ENCODE measurements at places on chromosomes 3 and 15.

DNA sequence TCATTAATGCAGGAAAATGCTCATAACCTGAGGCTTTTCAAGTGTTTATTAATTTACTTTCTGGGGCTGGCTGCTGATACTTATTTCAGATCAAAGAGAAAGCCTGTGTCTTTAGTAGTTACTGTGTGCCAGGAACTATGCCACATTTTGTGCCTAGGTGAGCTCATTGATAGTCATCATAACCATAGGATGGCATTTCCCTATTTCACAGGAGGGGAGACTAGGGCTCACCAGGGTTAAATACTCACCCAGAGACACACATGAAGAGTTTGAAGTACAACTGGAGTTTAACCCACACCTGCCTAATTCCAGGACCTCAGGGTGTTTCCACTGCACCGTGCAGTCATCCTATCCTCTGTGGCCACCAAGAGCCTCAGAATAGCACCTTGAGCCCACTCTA, 264.4 kb upstream of the NR2E3 start:
- no peak for DNase-seq

GRCh38 chr3:128453501-128454309, 13.0 kb downstream of the DNAJB8 start:
- no peak for DNase-seq

DNA sequence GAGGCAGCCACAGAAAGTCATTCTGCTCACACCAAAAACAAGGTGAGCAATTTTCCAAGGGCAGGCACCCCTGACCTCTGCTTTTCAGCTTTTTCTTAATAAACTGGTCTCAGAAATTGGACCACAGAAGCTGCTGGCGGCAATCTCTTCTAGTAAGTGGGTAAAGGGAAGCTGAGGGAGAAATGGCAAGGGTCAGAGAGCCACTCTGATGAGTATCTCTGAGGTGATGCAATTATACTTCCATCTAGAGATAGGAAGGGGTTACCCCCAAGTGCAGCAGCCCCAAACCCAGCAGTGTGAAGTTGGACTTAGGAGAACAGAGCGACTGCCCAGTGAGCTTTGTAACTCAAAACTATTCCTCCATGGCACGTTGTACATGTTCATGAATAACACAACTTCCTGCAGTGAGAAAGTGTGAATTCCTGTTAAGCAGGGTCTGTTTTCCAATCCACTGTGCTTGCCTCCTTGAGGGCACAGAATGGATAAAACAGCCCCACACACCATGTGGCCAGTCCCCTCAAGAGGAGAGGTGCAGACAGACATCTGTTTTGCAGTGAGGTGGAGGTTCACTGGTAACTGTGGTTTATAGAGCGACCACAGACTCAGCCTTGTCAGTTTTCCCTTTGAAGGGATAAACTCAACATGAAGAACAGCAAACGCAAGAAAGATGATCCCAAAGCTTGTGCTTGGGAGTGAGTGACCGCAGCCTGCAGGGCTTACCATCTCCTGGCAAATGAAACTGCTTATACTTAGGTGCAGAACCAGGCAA, 683.4 kb upstream of the CFAP20DC start:
- no peak for DNase-seq

DNA sequence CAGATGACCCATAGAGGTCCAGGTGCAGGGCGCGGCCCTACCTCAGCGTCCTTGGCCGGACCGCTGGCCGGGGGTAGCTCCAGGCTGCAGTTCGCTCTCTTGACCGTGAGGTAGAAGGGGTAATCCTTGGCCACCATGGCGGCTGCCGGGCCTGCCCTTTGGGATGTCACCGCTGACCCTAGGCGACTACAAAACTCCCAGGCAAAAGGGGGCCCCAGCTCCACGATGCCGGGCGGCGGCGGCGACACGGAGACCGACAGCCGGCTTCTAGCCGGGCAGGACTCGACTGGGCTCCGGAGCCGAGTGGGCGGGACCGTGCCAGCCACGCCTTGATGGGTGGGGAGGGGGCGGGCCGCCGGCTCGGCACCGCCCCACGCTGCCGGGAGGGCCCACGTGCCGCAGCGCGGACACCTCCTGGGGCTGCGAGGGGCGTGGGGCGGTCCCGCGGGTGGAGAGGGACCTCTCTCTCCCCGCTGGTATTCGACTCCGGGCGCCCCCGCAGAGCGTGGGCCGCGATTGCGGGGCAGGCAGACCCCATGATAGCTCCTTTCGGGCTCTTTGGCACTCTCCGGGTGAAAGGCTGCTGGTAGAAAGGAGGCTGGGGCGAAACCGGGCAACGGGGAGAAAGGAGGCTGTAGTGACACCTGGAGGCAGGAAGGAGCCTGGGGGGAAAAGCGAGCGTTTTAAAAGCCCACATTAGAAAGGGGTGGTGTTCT, at the start of gene ARHGEF3:
ARHGEF3 (minus strand) TSS at position 288 of the 716 bp plus-strand sequence; CDS start at position 137, 151 bp downstream.
- DNase-seq = no peak

DNA sequence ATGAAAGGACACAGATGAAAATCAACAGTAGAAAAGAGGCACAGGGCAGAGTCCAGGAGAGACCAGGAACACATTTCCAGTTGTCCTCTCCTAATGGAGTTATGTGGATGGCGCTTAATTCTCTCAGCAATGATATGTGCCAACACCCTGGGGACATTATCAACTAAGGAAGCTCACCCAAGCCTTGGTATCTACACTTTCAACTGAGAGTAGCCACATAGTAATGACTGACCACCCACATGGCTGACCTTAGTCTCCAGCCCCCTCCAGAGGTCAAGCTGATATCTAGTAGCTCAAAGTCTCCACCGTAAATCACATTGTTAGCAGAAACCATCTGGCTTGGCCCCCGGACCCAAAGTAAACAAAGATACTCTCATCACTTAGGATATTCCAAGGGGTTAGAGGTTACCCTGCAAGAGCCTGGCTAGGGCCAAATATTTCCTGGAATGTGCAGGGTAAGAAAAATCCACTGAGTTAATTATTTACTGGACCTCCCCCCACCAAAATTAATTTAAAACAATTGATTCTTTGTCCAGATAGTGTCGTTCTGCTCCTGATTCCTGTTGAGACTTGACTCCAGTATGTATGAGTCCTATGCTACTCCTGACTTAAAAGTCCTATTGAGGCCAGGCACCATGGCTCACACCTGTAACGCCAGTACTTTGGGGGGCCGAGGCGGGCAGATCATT, 24.8 kb downstream of the GABRR3 start:
- no peak for DNase-seq

DNA sequence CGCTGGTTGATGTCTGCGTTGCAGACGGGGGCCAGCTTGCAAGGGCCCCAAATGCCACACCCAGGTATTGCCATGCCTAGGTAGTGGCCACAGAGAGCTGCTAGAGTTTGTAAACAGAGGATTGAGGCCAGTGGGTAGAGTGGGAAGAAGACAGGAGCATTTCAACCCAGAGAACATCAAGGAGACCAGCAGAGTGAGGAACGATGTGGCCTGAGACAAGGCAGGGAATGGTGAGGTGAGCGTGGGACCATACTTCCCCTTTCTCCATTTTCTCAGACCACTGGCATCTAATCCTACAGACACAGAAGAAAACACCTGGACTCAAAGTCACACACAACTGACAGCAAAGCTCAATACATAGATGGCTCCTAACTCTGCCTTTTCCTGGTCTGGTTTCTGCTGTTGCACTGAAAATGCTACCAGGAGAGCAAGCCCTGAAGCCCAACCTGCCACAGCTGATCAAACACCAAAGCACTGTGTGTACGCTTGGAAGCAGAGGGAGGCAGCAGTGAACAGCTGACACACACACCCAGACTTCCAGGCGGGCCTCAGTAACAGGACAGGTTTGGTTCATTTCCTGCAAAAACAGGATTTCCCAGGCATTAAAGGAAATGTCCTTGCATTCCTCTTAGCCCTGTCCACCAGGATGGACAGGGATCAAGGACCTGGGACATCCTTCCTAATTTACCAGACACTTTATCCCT, 1.6 kb downstream of the FAM174B start:
- DNase-seq = no peak

- DNase-seq = peak; percentile 12
These were observed 127.6 kb upstream of the AZI2 start for GRCh38 chr3:28476194-28476593.

DNA sequence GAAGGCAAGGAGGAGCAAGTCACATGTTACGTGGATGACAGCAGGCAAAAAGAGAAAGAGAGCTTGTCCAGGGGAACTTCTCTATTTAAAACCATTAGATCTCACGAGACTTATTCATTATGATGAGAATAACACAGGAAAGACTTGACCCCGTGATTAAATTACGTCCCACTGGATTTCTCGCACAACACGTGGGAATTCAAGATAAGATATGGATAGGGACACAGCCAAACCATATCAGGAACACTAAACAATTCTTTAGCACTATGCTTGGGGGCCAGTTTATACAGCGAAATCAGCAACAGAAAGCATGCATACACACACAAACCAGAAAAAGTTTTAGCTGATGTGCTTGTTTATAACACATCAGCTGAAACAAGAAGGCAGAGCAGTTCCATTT, 704.2 kb downstream of the OTOL1 start:
- no peak for DNase-seq

DNA sequence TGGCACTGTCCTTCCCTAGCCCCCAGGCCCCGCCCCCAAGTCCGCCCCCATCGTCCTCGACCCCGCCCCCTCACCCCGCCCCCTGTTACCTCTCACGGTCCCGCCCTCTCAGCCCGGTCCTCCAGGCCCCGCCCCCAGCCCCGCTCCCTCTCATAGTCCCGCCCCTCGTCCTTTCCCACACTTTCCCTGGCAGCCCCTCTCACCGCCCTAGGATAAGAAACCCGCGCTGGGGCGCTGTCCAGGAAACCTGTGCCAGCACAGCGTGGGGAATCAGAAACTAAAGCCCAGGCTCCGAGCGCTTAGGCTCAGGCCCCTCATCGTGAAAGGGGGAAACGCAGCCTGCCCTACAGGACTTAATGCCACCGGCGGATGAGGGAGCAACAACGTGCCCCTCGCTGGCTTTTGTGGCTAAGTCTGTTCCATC, 20.9 kb downstream of the TRPM1 start:
- no peak for DNase-seq

DNA sequence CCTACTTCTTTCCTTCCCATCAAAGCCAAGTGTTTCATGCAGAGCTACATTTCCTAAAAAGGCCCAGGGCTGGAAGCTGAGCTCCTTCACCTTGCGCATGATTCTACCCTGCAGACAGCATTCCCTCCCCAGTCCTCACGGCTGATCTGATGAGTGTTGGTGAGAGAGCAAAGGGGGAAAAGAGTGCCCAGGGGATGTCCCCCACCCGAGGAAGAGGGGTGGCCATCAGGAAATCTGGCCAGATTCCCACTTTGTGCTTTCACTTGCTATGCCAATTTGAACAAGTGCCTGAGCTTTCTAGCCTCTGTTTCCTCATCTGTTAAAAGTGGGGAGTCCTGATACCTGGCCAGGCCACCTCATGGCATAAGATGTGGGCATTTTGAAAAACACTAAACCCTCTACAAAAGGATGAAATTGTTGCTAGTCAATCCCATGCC, 231.0 kb upstream of the TLE3 start:
- DNase-seq = no peak

DNA sequence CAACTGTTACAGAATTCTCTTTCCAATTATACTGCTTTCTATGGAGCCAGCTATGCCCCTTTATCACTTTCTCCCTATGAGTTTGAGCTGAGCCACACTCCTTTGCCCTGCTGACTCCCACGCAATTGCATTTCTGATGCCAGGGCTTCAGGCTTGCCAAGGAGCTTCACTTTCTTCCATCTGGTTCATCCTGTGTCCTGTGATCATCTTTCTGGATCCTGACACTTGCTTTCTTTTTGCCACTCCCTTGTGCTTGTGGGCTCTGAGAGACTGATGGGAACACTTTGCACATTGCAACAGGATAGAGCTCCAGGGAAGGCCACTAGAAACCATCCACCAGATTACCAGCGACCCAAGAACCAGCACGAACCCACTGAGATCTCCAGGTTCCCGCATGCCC, 77.0 kb upstream of the SEC13 start:
- DNase-seq = no peak

DNA sequence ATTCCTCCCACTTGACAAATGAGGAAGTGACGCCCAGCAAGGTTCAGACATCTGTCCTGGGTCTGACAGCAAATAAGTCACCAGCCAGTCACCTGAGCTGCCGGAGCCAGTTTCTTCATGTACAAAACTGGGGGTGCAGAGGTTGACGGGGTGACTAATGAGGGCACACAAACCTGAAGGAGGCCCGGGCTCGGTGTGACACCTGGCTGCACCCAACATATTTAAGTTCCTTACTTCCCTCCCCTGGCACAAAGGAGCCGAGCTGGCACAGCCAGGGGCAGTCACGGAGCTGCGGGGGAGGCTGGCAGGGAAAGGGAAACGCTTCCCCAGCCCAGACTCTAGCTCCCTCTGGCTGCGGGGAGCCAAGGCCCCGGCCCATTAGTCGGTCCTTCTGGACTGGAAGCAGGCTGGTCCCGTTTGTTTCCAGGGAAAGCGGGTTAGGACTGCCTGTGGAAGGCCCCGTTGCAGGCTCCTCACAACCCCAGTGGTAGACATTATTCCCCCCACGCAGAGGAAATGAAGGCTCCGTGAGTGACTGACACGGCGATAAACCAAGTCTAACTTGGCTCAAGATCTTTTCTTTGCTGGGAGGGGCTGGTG, 2.3 kb downstream of the FBXL22 start:
- DNase-seq = no peak

DNA sequence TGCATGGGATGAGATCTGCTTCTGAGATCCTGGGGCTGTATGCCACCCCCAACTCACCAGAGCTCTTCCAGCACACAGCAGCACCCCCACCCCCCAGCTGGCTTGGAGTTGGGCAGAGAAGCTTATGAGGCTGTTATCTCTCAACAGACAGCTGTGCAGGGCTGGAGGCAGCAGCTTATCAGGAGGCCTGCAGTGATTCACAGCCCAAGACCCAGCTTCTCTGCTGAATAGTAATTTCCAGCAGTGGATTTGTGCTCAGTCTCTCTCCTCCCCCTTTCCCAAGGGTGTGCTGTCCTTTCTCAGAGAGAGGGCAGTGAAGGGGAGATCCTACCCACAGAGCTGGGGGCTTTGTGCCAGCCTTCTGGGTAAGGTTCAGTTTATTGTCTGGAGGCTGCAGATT, 2.1 kb downstream of the RPP25 start:
- DNase-seq = no peak

DNA sequence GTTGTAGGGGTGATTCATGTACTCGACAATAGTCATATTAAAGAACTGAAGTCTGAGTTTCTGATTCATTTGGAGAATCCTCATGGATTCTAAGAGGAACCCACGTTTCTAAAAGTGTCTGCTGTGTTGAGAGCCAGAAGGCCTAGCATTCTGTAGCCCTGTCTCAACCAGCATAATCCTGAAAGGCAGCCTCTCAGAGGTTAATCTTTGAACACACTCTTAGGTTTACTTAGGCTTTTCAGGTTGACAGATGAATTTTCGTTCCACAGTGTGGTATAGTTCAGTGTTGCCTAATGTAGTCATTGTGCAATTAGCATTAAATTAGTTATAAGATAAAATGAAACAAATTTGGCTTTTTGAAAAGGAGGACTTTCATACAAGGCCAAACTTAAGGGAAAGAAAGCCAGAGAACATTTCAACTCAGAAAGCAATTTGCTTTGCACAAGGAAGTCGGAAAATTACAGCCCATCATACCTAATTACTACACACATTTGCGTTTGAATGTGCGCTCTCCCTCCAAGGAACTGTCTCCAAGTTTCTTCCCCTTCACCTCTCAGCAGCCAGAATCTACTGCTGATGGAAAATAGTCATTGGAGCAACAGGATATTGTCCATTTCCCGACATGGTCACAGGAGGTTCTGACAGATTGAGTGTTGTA, 42.0 kb downstream of the AGBL1 start:
- DNase-seq = no peak

- DNase-seq = no peak
These were observed 4.8 kb downstream of the CLSTN2 start for GRCh38 chr3:139939681-139940190.

All from AG09319 (cell line).